Vagina (tissue), 2 donors: ENCODE measurements at places on chromosomes 7 and 10.

DNA sequence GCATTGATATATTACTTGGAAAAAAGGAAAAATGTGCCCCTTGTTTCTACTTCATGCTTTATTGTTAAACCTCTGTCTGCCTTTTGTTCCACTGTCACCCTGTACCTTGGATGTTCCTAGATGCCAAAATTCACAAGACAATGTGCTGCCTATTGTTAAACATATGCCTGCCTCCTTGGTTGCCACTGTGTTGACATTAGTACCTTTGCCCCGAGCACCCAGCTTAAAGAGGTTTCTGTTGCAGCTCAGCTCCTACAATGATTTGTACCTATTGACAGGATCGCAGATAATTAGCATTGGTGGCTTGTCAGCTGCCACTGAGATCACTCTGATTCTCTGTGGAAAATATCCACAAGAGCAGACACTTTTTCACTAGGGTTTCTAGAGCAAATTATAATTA is 188.0 kb downstream of the KCND2 start:
- no peak for DNase-seq

GRCh38 chr10:108566316-108567107 is 1356.8 kb downstream of the XPNPEP1 start:
- no peak for DNase-seq

- no peak for DNase-seq
Observed at GRCh38 chr7:87369216-87369615, 23.8 kb downstream of the CROT start.

- DNase-seq = no peak
Observed at GRCh38 chr7:114939484-114940097, 17.7 kb downstream of the MDFIC start.

GRCh38 chr7:9120331-9120730 is 686.9 kb downstream of the NXPH1 start:
- DNase-seq = no peak

DNA sequence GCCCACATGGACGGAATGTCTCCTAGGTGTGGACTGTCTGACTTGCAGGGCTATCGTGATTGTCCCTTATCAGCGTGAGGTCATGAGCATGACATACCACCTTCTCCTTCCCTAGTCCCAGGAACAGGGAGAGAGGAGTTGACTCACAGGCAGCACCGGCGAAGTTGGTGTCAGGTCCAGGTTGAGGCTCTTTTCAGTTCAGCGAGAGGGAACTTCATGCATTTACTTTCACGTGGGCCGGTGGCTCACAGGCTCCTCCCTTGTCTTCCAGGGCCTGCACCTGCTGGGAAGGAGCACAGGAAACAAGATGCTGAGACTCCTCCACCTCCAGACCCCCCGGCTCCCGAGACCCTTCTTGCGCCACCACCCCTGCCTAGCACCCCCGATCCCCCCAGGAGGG is 46.1 kb downstream of the PROSER2 start:
- no peak for DNase-seq

DNA sequence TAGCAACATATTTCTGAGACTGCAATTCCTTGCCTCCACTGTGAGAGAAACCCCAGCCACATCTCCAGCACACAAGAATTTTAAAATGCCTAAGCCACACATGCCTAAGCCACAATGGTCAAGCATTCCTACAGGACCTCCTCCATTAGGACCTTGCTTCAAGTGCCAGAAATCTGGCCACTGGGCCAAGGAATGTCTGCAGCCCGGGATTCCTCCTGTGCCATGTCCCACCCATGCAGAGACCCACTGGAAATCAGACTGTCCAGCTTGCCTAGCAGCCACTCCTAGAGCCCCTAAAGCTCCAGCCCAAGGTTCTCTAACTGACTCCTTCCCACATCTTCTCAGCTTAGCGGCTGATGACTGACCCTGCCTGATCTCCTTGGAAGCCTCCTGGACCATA is 117.5 kb downstream of the AHR start:
- no peak for DNase-seq

DNA sequence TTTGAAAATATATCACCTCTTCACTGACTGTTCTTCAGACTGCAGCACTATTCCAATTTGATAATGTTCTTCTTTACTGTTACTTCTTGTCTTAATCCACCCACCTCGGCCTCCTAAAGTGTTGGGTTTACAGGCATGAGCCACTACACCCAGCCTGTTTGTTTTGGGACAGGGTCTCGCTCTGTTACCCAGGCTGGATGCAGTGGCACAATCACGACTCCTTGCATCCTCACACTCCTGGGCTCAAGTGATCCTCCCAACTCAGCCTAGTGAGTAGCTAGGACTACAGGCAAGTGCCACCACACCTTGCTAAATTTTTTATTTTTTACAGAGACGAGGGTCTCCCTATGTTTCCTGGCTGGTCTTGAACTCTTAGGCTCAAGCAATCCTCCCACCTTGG is 77.9 kb downstream of the NDUFB2 start:
- DNase-seq = no peak

- DNase-seq = no peak
Observed at GRCh38 chr10:122499012-122499411, 37.7 kb downstream of the HTRA1 start.

DNA sequence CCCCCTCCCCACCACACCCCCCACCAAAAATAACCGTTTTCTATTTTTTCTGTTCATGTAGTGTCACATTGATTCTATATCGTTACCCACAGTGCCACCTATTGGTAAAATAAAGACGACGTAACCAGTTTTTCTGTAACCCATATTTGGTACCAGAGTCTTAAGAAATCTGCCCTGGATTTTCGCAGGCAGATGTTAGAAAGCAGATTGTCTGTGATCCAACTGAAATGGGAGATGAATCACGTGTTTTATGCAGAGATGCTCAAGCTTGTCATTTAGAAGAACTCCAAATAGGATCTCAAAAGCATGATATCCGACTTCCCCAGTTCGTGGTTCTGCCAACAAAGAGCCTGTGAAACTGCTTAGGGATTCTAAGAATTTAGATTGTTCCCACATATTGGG is 261.1 kb upstream of the CSTF2T start:
- no peak for DNase-seq

DNA sequence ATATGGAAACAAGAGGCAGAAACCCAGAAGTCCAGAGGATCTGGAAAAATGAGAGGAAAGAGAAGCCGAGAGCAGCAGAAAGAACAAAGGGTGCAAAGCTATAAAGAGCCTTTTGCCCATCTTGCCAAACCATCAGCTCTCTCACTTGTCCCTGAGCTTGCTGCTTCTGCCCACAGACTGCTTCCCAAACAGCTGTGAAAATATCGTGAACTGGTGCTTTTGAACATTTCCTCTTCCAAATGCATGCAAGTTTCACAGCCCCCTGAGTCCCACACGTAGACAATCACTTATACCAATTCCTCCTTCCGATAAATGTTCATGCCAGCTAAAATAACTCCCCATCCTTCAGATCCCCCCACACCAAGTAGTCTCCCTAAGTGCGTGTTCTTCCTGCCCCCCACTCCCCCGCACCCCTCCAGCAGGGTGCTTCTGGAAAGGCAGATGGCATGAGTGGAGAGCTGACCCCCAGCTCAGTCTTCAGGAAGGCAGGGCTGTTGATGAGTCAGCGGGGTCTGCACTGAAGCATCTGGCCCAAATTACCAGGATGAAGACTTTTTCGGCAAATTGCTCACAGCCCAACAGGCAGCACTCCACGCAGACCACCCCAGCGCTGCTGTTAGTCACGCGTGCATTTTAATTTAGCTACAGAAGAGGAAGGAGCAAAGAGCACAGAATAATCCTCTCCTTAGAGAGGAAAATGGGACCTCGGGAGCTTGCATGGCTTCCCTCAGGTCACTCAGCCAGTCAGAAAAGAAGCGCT is 76.1 kb upstream of the KCNMA1 start:
- DNase-seq = no peak

- DNase-seq = no peak
Observed at GRCh38 chr7:98251231-98251600, 816 bp downstream of the TECPR1 start.

- DNase-seq = no peak
Observed at GRCh38 chr10:19620811-19621210, 195.4 kb upstream of the PLXDC2 start.

DNA sequence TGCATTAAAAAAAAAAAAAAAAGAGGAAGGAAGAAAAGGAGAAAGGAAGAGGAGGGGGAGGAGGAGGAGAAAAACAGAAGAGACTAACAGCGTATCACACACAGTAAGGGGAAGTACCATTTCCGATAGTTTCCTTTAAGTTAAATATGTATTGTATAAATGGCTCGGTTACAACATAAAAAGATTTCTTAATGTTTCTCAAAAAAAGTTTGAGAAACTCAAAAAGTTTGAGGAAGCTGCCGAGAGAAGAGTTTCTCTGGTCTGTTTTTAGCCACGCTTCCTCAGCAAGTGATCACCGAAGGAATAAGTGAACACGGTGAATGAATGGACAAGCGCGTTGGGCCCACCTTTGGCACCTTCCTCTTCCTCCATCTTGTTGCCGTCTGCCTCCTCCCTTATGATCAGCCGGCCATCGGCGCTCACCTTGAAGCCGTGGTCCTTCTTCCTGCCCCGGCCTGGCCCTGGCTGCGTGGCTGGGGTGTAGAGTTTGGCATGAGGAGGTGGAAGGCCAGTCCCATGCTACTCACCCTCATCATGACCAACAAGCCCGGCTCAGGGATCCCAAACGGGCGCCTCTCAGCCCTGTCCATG is 31.3 kb upstream of the FRAT2 start:
- no peak for DNase-seq

GRCh38 chr7:73622527-73622908 is 1.8 kb downstream of the MLXIPL start:
- DNase-seq = no peak

DNA sequence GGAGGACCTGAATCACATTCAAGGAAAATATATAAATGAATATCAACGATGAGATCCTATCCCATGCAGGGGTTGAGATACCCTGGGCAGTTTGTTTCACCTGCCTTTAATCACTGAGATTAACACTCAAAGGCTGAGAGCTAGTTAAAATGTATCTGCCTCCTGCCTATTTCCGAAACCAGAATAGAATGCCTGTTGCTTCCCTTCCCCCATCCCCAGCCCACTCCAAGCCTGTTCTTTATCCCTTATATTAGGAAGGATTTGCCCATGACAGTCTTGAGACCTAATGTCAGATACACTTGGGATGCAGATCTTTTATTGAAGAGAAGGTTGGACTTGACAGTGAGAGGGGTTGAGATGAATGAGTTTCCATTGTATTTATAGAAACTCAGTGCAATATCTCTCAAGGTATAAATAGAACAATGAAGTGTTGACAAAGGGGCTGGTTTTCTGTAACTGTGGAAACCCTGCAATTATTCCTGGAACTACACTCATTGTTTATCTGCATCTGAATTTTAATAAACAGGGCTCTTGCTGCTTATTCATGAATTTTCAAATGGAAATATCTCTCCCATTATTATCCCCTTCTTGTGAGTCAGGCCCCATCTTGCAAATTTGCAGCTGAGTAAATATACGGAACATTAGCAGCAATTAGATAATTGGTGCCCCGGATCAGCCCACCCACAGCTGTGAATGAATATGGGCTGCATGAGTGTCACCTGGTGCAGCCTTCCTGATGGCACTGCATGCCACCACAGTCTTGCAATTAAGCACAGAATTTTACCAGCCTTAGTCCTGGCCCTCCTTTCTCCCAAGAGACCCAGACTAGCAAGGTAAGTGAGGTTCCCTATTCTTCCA is 66.7 kb downstream of the SORCS3 start:
- DNase-seq = no peak

DNA sequence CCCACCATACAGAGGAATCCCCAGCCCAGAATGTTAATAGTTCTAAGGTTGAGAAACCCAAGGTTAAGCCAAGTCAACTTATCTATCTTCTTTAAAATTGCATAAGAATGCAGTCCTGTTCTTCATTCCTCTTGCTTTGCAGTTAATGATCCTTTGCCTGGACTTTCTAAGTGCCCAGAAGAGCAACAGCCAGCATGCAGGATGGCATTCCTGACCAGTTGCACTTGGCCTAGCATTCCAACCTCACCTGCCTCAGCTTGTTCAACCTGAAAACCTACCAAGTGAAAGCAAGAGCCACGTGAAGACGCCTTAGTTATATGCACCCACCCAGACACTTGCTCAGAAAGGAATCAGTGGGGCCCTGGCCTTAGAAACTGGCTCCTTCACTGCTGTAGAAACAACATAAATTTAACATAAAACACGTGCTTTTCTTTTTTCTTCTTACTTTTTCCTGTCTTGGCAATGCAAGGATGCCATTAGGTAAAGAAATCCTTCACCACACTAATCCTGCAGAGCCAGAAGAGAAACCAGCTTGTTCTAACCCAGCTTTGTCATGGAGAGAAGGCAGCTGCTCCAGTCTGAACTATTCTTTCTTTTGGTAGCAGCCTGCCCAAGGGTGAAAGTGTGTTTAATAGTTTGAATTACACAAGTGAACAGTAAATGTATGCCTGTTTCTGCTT is 25.0 kb downstream of the EGFR start:
- DNase-seq = no peak

DNA sequence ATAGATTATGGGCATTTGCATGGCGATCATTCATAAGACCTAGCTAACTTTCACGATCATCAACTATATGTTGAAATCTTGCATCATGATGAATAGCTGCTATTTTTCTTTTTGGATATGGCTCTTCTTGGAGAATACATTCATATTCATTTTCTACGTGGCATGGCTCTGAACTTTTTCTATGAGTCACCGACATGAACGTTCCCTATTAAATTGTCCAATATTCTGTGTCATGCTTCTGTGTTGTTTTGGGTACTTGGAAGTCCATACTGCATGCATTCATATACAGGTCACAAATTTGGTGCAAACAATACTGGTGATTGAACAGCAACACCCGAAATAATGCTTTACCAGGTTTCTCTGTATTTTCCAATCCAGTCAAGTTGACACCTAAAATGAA is 37.9 kb upstream of the ANKRD1 start:
- DNase-seq = no peak

- no peak for DNase-seq
Observed at GRCh38 chr10:72935361-72935760, 19.2 kb downstream of the PLA2G12B start.

DNA sequence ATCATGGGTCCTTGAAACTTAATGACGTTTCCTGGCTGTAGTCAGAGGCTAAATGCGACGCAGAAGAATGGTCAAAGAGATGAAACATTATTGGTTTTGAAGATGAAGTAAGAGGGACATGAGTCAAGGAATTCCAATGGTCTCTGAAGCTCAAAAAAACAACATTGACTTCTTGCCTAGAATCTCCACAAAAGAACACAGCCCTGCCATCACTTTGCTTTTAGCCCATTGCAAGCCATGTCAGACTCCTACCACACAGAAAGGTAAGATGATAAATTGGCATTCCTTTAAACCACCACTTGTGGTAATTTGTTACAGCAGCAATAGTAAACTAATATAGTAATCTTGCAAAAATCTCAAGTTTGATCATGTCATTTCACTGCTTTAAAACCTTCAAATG is 109.4 kb downstream of the TMEM26 start:
- DNase-seq = no peak

DNA sequence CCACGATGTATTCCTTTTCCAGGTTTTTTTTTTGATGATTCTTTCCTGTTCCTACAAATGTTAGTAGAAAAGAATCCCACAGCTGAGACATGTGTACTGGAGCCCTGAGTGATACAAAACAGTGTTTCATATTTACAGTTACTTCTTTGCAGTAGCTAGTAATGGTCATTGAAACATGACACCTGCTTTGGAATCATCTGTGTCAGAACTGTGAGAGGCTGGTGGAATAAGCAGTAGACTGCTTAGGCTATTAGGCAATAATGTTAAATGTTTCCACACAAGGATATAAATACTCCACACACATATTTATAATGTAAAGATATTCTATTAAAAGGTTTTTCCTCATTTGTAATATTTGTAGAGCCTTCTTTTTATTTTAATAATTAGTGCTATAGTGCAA is 394.0 kb downstream of the THSD7A start:
- DNase-seq = no peak

- no peak for DNase-seq
Observed at GRCh38 chr10:70321897-70322890, 38.4 kb upstream of the NPFFR1 start.
